ENCODE measurements at places on chromosomes 2 and 18.

- DNase-seq: no peak
These were observed 106.4 kb downstream of the SCN9A start for GRCh38 chr2:166269322-166269721.

DNA sequence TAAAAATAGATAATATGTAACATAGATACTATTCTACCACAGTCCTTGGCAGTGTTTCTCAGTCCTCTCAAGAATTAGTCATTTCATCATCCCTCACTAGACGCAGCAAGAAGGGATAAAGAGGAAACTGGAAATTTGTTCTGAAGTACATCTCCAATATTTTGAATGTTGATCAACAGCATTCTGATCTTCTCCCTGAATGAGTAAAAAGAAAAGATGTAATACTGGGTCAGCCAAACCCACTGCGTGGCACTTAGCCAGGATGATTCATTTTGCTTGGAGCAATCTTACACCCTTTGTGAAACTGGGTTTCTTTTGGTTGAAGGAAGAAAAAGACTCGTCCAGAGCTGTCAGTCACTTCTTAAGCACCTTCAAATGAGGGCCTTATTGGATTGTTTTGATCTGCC is 54.1 kb downstream of the TAF1B start:
- peak; percentile 25 for DNase-seq

- DNase-seq: no peak
These were observed 49.4 kb downstream of the RHOB start for GRCh38 chr2:20496076-20496872.

DNA sequence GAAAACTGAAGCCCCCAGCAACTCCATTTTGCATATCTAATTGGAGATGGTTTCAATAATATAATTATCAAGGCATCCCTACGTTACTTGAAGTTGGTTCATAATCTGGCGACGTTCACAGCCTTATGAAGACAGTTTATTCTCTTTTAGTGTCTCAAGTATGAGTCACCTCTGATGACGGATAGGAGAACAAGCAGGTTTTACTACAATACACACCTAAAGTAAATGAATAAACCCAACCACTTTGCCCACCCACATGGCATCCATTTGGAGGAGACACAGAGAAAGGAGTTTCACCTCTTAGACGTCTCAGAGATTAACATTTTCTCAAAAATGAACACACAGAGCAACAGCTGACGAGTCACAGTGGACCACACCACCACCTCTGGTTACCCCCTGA is 40.8 kb downstream of the BCL11A start:
- no peak for DNase-seq

DNA sequence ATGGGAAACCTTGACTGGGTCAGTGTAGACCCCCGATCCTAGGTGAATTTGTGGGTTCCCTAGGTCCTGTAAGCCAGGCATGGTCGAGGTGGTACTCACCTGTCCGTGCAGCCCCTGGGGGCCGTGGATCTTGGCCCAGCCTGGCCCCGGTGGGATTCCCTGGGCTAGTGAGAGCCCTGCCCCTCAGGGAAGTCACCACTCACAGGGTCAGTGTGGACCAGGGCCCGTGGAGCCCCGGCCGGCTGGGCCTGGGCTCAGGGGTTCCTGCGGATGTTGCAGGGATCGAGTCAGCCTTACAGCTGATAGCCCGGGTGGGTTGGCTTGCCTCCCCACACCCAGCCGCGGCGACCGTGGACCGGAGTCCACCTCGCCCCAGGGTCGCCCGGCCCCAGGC is 528 bp downstream of the ATG9A start:
- no peak for DNase-seq

- no peak for DNase-seq
These were observed 1.1 kb upstream of the HOXD1 start for GRCh38 chr2:176187200-176187898.

DNA sequence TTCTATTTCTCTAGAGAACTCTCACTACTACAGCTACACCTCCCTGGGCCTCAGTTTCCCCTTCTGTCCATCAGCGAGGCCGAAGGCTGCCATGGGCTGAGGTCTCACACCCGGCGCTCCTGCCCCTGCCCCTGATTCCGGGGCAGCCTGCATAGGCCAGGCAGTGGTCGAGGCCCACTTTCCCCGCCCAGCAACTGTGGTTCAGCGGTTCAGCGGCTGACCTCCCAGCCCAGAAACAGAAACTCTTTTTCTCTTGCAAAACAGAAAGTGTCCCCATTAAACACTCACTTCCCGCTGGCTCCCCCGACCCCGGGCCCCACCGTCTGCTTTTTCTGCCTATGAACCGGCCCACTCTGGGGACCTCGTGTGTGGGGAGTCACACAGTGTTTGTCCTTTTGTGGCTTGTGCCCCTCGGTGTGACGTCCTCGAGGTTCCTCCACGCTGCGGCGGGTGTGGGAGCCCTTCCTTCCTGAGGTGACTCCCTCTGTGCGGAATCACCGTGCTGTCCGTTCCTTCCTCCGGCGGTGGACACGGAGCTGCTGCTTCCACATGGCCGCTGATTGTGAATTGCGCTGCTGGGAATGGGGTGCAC is 16.0 kb downstream of the PDCD1 start:
- no peak for DNase-seq

DNA sequence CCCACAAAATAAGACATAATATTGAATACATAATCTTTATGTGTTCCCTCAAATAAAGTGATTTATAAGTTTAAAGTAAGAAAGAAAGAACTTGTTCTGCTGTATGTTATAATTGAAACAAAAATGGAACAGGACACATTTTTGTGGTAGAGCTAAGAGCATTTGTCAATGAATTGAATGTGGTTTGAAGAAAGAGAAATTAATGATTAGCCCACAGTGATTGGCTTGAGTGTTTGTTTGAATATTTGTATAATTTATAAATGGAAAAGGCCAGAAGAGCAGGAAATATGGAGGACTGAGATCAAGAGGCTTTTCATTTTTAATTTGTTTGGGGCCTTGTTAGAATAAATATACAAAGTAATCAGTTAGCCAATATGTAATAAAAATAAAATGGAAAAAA is 395.1 kb upstream of the CDH19 start:
- no peak for DNase-seq

All from activated naive CD4-positive, alpha-beta T cell treated with anti-CD3 and anti-CD28 coated beads, Interleukin-2, amount 50 U/mL, for 16 hours (primary cell).